MG63 (cell line): ENCODE measurements at places on chromosomes 16 and 17.

GRCh38 chr17:58335779-58336455, 7.3 kb upstream of the TSPOAP1 start:
- peak; percentile 20 for DNase-seq

GRCh38 chr17:81027591-81028505, 7.1 kb upstream of the BAIAP2 start:
- no peak for DNase-seq

GRCh38 chr17:74099442-74100340, 103.8 kb upstream of the RPL38 start:
- no peak for DNase-seq

DNA sequence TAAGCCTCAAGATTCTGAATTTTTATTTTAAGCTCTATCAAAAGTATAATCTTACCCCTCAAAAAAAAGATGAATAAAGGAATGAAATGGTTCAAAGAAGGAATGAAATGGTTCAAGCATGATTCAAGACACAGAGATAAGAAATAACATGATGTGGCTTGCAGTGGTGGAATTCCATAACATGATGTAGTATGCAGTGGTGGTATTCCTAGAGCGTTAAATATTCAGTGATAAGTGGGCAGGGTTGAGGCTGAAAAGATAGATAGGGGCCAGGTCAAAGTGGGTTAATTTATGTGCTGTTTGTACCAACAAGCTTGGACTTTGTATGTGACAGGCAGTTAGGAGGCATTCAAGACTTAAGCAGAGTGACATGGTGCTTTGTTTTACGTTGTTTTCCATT, 29.6 kb downstream of the TNRC6A start:
- DNase-seq, result no peak

DNA sequence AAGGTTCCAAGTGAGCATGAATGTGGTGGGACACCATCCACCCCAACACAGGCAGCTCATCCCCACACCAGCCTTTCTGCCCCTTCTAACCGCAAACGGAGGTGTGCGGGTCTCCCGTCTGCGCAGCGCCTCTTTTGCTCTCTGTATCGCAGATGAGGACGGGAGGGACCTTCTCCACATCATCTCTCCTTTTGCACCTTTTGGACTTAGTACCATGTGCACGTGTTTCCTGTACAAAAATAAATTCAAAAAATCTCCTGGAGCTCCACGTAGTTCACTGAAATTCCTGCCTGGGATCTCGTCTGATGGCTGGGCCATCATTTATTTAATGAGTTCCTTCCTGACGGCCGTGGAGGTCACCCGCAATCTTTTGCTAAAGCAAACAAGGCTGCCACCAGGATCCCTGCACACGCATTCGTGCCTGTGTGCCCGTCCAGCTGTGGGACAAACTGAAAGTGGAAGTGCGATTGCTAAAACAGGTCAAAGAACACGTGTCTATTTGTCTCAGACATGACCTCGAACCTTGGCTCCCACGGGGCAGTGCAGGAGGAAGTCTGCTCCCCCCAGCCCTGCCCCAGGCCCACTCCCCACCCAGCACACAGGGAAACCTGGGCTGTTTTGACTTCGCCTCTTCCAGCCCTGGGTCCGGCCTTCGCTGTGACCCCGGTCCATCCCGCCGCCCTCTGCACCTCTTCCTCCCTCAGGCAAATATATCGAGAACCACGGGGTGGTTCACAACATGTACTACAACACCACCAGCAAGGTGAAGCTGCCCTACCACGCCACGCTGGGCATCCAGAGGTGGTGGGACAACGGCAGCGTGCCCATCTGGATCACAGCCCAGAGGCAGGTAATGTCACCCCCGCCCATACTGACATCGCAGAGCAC, 2.3 kb downstream of the ENPP7 start:
- no peak for DNase-seq

- DNase-seq, result no peak
These were observed 1.4 kb upstream of the TENT4B start for GRCh38 chr16:50151756-50152155.

GRCh38 chr17:28093999-28094716, 51.7 kb downstream of the NLK start:
- DNase-seq, result no peak

DNA sequence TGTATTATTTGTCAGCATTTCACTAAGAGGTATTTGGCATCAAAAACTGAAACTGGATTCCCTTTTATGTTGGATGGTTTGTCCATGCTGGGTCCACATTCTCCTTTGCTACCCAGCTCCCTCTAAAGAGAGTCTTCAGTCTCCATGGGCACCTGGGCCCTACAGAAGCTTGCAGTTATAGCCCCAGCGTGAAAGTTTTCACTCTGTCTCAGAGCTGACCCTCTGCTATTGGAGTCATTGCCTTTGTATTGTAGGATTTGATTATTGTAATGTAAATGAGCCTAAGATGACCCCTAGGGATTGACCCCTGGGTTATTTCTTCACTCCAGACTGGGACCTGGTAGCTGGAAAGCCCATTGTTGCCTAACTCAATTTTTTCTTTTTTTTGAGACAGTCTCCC, 1026.5 kb upstream of the EEF2KMT start:
- no peak for DNase-seq

DNA sequence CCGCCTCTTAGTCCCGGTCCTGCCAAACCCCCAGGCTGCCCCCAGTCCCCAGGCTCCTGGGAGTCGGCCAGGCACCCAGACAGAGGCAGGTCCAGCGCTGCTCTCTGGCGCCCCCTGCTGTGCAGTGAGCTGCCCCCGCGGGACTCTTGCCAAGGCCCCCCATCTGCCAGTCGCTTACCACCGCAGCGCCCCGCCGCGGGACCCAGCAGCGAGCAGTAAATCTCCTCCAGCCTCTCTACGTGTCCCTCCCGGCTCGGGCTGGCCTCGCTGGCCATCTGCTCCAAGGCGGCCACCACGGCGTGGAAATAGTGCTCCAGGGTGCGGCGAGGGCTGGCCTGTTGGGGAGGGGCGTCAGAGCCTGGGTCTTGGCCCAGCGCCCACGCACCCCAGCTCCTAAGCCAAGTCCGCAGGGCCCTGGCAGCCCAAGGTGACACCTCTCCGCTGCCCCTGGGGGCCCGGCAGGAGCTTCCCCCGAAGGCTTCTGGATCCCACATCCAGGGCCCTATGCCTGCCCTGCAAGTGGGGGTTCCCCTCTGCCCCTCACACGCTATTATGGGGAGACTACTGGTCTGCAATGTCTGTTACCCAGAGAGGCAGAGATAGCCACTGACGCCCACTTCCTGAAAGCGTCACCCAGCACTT, 33.7 kb upstream of the MFSD6L start:
- peak; percentile 38 for DNase-seq

DNA sequence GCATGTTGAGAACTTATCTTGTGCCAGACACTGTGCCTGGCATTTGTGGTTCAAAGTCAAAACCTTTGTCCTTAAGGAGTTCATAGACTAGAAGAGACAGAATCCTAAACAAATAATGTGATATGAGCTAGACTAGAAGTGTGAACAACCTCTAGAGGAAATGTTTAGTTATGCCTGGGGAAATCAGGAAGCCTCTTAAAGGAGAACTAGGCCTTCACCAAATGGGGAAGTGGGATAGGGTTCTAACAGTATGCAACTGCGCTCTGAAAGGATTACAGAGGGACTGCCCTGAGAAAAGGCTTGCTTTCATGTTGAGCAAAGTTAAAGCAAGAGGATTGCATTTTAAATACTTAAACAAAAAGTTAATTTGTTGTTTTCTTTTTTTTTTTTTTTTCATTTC, 4.9 kb downstream of the RUNDC1 start:
- DNase-seq, result no peak

DNA sequence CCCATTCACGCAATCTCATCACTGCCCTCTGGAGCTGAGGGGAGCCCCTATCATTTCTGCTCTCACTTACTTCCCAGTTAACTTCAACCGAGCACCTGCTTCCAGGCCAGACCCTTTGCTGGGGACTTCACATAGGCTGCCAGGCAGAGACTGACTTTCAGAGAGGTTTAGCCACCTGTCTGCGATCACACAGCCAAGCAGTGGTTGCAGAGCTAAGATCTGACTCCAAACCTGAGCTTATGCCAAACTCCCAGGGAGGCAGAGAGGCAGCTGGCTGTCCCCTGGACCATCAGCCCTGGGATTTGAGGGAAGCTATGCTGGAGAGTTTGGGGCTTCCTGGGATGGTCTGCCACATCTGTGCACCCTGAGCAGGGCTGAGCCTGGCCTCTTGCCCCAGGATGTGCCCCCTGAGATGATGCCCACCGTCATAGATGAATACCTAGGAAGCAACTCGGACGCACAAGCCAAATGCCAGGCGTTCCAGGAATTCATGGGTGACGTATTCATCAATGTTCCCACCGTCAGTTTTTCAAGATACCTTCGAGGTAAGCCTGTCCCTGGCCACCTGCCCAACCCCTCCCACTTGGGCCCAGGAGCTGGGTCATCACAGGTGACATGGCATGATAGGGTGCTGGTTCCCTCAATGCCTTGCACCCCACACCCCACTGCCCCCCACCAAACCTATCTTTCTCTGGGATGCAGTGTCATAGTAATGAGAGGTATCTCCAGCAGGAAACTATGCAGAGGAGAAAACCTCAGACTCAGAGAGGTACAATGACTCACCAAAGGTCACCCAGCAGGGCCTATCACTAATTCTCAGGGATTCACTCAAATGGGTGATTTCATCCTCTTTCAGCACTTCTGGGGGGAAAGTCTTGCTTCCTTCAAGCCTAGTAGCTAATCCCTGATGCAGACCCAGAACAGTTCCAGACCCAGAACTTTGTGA, 10.0 kb downstream of the CES3 start:
- no peak for DNase-seq

GRCh38 chr16:17984810-17985209, 351.7 kb downstream of the NPIPA8 start:
- no peak for DNase-seq

DNA sequence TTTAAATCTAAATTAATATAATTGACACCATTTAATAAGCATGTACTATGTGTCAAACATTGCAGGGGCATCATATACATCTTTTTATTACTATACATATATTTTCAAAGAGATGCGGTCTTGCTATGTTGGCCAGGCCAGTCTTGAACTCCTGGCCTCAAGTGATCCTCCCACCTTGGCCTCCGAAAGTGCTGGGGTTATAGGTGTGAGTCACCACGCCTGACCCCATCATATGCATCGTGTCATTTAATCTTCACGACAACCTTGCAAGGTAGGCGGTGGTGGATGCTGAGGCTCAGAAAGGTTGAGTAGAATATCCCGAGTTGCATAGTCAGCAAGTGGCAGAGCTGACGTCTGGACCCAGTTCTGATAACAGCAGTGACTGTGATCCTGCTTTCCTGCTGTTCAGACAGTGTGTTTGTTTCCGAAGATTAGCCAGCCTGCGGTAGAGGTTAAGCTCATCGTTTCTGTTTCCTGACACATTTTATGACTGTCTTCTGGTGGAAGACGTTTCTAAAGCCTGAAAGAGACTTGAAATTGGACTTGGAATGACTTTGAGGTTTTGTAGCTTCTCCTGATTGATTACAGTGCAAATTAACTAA, 316.6 kb downstream of the SNX29 start:
- no peak for DNase-seq

DNA sequence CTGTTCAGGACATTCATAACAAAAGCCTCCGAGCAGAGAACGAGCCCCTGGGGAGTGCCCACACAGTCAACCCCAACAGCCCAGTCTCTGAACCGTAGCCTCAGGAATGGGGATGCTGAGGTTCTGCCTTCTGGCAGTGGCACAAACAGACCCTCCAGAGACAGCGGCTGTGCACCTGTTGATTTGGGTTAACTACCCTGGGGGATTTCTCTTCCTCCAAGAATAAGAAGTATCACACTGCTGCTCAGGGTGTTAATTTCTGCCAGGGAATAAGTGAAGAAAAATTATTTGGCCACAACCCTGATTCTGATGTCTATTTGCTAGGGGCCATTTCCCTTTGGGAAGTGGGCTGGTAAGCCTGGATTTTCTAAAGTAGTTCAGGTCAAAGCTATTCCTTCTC, 51.0 kb upstream of the PIRT start:
- no peak for DNase-seq

DNA sequence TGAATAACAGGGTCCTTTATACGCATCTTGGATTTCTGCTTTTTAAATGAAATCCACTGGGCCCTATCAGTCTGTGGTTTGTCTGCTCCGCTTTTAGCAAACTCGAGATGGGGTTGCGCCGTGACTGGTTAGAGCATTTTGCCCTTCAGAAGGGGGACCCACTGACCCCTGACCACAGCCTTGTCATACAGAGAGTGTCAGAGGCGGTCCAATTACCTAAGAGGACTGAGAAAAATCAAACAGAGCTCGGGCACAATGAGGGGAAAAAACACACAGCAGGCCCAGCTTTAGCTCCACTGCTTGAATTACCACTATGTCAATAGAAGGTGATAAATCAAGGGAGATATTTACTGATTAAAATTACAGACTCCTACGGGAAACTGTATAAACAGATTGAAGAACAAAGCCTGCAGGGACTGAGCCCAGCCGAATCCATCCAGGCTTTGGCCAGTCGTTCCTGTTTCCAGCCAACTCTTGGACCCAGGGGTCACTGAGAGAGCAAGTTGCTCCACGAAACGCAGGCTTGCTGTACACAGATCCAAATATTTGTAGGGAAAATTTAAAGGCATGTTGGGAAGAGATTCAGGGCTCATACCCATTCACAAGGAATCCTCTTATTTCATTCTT, 131.9 kb upstream of the ZFHX3 start:
- no peak for DNase-seq

- DNase-seq, result no peak
These were observed 2.9 kb downstream of the CFAP97D1 start for GRCh38 chr17:43782913-43783680.

DNA sequence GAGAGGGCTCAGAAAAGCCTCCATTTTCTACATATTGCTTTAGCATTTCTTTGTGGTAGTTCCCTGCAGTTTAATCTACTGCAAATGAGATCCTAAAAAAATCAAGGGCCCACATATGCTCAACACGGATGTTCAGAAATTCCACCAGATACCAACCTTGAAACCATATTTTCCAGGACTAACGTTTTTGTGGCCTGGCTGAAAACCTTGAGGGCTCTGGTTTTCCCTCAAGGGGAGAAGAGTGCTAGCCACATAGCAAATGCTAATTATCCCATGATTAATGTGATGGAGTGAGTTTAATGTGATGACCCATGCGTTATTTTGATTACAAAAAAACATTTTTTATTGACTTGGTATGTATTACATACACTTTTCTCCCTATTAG, 68.9 kb downstream of the SNX11 start:
- no peak for DNase-seq

- DNase-seq, result peak; percentile 64
These were observed 113.5 kb upstream of the RPL38 start for GRCh38 chr17:74089869-74090464.

GRCh38 chr17:77770331-77771105, 188.0 kb upstream of the TNRC6C start:
- DNase-seq, result peak; percentile 58

DNA sequence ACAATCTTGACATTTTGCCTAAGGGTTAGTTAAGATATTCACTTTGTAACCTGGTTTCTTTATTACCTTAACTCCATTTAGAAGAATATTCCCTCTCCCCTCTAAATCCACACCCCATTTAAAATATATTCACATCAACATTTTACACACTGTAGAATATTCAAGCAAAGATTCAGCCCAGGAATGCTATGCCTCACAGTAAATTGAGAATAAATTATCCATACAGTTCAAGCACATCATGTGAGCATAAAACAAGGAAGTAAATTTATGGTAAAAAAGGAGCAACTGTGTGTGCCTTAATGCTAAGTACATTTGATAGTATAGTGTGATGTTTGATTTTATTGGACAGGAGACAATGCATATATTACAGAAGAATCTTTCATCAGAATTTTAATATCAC, 806.6 kb upstream of the KIF2B start:
- DNase-seq, result no peak
